ENCODE measurements at places on chromosomes 1 and 21.

DNA sequence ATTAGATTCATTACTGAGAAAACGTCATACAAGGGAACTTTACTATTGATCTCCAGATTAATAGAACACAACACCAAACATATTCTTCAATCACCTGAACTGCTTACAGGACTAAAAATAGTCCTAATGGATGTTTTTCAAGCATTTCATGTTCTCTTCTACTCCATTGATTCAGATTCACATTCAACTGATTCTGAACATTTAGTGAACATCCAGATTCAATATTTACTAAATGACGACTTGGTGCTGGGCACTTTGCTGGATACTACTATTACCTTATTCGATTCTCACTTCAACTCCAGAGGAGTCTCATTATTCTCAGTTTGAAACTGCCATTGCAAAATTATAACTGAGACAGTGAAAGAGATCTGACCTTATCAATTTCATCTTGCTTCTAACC lies 18.8 kb upstream of the SUCO start:
- DNase-seq: no peak

GRCh38 chr21:42191696-42192595 lies 27.0 kb upstream of the ABCG1 start:
- DNase-seq: no peak

DNA sequence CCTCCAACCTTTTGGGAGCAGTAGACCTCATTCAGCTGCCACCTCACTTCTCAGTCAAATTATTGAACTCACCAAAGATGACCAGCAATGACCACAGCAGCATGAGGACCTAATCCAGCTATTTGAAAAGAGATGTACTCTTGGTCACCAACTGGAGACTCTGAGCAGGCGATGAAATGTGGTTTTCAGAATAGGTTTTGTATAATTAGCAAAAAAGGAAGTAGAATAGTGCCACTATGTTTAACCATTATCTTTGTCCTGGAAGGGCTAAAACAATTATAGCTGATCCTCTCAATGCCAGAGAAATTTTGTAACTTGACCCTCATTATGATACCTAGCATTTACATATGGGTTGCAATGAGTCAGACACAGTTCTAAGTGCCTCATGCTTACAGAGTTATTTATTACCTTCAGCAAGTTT lies at the start of gene FCRL2:
FCRL2 (minus strand) TSS at position 162 of the 421 bp plus-strand sequence; CDS start at position 103, 59 bp downstream.
- DNase-seq: no peak

- no peak for DNase-seq
Measured at GRCh38 chr21:33047231-33047630, 21.5 kb downstream of the OLIG2 start.

GRCh38 chr1:155499953-155500639 lies 62.5 kb downstream of the ASH1L start:
- DNase-seq: no peak

All from activated T-cell treated with anti-CD3 and anti-CD28 coated beads for 1 hour (primary cell).